NCI-H526 treated with DMSO at 0.1 percent for 48 hours (cell line): ENCODE measurements at places on chromosomes 7 and 10.

- DNase-seq = no peak
Measured at GRCh38 chr10:69568472-69569395, 4.5 kb downstream of the NEUROG3 start.

DNA sequence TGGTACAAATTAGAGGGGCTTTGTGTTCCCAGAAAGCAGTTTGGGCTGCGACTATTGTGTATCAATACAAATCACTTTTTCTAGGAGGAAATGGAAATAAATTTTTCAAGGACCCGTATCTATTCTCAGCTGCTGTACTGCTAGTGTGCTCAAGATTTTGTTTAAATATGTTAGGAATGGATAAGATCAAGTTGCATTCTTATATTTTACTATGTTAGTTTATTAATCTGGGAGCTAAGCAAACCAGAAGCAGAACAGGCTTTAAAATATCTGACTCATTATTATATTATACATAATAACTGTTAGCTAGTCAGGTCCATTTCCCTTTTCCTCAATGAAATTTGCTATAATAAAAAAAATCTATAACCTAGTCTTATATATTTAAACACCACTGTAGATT lies 11.1 kb upstream of the GLCCI1 start:
- no peak for DNase-seq

DNA sequence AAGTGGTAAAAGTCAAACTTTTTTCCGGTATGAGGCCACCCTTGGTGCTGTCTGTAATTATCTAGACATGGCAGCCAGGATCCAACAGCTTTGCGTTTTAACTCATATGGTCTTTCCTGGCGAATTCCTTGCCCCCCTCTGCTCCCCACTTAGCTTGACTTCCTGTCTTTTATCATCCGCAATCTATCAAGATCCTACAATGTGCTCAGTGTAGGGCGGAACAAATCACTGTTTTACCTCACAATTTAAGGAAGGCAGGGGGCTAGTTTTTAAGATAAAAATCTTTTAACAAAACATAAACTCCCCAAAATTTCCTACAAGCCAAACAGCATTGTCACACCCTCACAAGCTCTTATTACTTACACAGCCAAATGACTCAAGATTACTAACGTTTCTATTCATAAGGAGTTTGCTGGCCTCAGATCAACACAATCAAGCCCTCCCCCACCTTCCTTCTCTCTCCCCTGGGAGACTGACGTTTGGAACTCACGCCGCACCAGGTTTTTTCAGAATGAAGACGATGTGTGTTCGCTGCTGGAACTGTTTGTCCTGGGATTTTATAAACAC lies 1.3 kb upstream of the CDK14 start:
- DNase-seq = peak; percentile 45

- DNase-seq = no peak
Measured at GRCh38 chr7:30852308-30852684, 59.4 kb upstream of the AQP1 start.

DNA sequence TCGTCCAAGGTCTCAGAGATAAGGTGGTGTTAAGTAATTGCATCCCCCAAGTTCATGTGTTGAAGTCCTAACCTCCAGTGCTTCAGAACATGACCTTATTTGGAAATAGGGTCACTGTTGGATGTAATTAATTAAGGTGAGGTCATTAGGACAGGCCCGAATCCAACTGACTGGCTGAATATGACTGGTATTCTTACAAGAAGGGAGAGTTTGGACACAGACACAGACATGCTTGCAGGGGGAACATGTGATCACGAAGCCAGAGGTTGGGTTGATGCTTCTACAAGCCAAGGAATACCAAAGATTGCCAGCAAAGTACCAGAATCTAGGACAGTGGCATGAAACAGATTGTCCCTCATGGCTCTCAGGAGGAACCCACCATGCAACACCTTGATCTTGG lies 173.5 kb upstream of the LYZL2 start:
- no peak for DNase-seq

DNA sequence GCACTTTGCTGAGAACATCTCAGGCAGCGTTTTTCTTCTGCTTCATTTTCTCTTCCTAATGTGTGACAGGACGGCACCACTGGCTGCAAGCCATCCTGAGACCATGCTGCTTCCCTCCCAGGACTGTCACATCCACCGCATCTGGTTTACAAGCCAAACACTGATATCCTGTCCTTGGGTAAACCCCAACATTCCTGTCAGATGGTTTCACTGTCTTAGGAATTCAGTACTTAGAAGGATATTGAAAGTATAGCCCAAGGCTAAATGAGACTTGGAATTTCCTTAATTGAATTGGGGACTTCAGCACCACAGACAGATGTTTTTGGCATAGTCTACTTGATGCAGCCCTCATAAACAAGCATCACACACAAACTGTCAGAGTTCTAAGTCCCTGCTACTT lies 74.2 kb upstream of the PLXNA4 start:
- DNase-seq = no peak

GRCh38 chr10:62585211-62585775 lies 211.1 kb downstream of the ZNF365 start:
- DNase-seq = no peak

GRCh38 chr7:146773506-146773905 lies 656.9 kb downstream of the CNTNAP2 start:
- no peak for DNase-seq

- DNase-seq = no peak
Measured at GRCh38 chr7:31121601-31122000, 69.5 kb downstream of the ADCYAP1R1 start.

- no peak for DNase-seq
Measured at GRCh38 chr10:591646-592045, 97.8 kb downstream of the DIP2C start.
